Activated CD4-positive, alpha-beta T cell treated with anti-CD3 and anti-CD28 coated beads, Interleukin-2, amount 50 U/mL, for 48 hours (primary cell): ENCODE measurements at places on chromosomes 2 and 18.

DNA sequence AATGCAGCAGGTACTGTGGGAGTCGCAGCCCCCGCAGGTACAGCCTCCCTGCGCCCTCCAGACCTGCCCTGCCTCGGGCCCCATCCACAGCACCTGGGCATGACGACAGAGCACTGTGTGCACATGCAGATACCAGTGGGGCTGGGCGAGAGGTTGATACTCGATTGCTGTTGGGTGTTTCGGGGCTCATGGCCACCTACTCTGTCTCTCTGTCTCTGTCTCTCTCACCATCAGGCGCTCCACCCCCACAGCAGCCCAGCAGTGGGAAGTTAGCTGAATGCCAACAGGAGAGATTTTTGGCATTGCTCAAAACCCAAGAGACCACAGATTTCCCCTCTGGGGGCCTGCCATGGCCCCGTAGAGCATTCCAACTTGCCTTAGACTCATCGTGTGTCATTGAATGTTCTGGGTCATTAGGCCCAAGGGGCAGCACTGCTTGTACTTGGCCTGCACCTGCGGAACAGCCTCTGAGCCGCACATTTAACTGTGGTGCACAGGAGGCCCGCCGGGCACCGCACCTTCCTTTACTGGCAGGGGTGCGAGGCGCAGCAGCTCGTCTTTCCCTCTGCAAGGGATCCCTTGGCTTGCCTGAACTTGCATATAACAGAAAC is 18.8 kb downstream of the KCNIP3 start:
- DNase-seq: no peak

DNA sequence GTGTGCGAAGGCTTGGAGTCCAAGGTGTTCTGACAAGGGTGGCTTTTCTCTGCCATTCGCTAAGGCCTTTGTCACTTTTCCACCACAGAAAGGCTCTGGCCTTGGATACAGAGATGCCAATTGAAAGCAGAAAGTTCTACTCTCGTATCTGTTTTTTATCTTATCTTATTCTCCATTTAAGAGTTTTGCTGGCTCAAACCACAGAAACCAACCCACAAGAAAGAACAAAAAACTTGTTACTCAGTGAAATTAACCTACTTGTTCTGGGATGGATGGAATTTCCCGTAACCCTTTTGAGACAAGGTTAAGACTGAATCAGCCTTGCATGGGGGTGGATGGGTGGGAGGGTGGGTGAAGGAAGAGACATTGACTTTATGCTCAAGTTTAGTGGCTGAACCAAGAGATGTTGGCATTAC is 221.7 kb downstream of the CDH20 start:
- peak; percentile 6 for DNase-seq

- no peak for DNase-seq
Observed at GRCh38 chr18:10901329-10901728, 248.0 kb downstream of the PIEZO2 start.

DNA sequence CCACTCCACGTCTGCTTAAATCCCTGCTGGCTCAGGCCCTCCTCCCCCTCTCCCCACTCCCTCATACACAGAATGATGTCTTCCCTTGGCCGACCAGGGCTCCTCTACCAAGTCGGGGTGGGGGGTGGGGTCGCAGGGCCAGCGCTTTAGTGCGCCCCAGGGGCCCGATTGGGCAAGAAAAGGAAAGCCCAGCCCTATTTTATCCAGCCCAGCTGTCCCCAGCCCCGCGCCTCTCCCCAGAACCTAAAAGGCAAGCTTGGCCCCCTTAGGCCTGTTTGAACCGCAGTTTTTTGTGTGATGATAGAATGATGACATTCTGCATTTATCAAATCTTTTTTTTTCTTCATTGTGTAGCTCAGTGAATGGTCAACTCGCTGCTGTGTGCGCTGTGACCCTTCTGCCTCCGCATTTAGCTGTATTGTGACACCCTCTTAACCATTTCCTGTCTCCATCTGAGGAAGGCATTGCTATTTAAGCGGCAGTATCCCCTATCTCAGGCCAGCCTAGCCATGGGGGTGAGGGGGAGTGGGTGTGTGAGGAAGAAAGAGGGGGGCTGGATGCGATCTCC is 231.4 kb downstream of the HAUS1 start:
- DNase-seq: no peak

DNA sequence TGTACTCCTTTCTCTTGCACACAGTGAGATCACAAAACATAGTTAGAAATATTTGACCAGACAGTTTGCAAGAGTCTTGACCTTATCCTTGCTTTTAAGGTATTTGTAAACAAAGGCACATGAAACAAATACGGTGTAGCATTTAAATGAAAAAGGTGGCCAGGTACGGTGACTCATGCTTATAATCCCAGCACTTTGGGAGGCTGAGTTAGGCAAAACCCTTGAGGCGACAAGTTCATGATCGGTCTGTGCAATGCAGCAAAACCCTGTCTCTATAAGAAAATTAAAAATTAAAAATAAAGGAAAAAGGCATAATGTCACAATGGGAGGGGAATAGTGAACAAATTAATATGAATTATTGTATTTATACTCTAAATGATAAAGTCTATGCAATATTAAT is 109.5 kb upstream of the PIK3C3 start:
- no peak for DNase-seq

GRCh38 chr2:43348908-43349661 is 122.7 kb upstream of the ZFP36L2 start:
- DNase-seq: no peak

GRCh38 chr2:119821266-119821665 is 61.5 kb downstream of the PTPN4 start:
- DNase-seq: no peak

DNA sequence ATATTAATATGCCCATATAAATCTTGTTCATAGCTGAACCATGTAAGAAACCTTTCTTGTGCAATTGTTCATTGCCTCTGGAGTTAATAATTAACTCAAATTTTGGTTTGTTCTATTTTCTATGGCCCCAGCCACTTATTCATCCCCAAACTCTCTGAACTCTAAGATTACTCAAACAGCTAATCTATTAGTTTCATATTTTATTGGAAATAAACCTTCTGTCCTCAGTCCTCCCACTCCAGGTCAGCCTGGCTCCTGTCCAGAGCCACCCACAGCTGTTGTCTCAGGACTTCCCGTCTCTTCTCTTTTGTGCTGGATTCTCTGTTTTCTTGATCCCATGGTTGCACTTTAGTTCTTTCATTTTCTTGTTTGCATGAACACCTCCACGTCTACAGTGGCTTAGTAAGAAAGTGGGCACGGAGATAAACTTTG is 4.4 kb upstream of the RNF103 start:
- DNase-seq: no peak

DNA sequence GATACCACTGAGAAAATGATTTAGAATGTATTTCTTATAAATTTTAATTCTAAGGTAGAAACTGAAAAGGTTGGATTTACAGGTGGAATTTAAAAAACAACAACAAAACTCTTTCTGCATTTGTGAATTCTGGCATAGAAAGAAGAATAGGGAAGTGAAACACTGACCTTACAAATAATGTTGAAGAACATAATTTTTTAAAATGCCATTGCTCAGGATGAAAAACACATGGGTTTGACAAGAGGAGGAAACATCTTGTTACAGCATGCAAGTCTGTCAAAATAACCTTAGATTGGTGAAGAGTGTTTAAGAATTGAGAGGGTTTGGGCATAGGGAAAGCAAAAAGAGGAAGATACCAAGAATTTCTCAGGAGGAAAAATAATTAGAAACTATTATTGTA is 184.3 kb downstream of the UBE2E3 start:
- no peak for DNase-seq

GRCh38 chr2:231780909-231781797 is at the start of gene PDE6D:
TSS of gene PDE6D (minus strand) at chr2:231781282. CDS start at chr2:231781114, 168 bp downstream.
- DNase-seq: peak; percentile 99

DNA sequence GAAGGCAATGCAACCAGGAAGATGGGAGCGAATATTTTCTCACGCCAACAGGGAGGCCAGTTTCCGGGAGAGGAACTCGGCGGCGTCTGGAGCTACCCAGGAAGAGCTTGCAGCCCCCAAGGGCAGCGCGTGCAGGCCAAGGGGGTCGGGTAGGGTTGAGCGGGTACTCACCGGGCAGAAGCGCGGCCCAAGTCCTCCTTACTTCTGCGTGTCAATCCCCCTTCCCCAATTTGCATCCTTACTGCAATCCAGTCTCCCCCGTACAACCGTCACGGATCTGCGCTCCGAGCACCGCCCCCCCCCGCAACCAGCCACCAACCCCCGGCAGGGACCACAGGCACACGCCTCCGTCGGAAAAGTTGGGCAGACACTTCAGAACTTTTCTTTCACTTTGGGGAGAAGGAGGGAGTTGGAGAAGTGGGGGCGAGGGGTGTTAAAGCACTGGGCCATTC is 1.3 kb downstream of the ATP8B1 start:
- DNase-seq: no peak
